Stimulated activated CD8-positive, alpha-beta memory T cell treated with anti-CD3 and anti-CD28 coated beads, Interleukin-2, amount 100 ng/mL, for 1 hour (primary cell): ENCODE measurements at places on chromosomes 5 and 9.

GRCh38 chr5:38143384-38143783 lies 115.0 kb upstream of the EGFLAM start:
- no peak for DNase-seq

DNA sequence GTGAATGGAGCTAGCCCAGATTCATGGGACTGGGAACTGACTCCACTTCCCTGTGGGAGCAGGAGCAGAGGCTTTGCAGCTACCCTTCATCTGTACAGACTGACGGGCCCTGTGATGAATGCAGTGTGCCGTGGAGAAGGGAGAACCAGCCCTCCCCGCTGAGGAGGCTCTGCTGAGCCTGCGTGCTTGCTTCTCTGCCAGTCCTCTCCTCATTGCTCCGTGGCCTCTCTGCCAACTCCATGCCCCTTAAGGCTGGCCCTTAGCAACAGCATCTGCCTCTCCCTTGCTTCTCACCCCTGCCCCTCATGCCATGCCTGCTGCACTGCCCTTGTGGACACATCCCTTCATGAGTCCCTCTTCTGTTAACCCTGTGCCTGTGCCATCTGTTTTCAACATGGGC lies 53.6 kb downstream of the GADD45G start:
- DNase-seq, result no peak

DNA sequence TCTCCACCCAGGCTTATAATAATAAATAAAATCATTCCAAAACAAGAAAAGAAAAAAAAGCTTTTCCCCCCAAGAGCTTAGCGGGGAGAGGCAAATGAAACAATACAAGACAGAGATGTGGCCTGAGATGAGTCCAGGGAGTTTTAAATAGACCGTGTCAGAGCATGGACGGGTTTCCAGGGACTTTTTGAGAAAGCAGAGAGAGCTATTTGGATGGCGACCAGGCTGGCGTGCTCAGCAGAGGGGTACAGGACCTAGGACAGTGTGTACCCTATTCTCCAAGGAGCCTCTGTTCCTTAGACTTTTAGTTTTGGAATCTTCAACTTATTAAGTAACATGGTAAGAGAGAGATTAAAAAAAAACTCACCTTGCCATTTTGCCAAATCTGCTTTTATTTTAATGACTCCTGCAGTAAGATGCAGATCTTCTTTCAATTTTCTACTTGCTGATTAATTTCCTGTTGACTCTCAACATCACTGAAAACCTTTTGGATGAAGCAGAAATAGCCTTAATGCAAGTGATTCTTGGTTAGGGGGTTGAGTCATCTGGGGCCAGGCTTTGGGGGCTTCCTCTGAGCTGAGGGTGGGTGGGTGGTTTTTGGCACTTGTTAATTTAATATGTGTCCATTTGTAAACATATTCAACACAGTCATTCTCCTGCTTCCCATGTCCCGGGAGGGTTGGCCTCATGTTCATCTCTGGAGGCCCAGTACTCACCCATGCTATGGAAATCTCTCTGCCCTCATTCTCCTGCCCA lies 49.6 kb upstream of the OSMR start:
- no peak for DNase-seq

GRCh38 chr5:139262059-139262741 lies 31.3 kb upstream of the MATR3 start:
- DNase-seq, result no peak

GRCh38 chr9:130069048-130069447 lies 15.3 kb downstream of the GPR107 start:
- DNase-seq, result no peak

- no peak for DNase-seq
Observed at GRCh38 chr9:34451545-34451944, 6.8 kb downstream of the FAM219A start.

DNA sequence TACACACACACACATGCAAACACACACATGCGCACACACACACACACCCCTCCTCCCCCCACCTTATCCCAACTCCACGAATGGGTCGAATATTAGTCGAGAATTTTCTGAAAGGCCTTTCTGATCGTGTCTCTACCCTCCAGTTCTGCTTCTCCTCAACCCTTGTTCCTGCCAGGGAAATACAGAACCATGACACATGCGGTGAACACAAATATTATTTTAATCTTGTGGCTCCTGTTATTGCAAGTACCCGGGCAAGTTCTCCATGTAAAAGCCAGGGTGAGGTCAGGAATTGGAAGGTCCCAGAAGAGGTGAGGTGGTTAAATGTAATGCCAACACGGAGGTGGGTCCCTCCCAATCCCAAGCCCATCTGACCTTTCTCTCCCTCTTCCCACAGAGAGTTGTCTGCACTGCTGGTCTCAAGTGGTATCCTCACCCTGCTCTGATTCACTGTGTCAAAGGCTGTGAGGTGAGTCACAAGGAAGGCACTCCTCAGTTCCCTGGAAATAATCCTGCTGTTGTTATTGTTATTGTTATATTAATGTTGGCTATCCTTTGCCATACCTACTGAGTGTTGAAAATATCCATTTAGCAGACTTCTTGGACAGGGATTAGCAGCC lies 223.7 kb downstream of the PAPPA start:
- DNase-seq, result no peak

- no peak for DNase-seq
Observed at GRCh38 chr9:88421348-88421747, 33.1 kb downstream of the SPIN1 start.

DNA sequence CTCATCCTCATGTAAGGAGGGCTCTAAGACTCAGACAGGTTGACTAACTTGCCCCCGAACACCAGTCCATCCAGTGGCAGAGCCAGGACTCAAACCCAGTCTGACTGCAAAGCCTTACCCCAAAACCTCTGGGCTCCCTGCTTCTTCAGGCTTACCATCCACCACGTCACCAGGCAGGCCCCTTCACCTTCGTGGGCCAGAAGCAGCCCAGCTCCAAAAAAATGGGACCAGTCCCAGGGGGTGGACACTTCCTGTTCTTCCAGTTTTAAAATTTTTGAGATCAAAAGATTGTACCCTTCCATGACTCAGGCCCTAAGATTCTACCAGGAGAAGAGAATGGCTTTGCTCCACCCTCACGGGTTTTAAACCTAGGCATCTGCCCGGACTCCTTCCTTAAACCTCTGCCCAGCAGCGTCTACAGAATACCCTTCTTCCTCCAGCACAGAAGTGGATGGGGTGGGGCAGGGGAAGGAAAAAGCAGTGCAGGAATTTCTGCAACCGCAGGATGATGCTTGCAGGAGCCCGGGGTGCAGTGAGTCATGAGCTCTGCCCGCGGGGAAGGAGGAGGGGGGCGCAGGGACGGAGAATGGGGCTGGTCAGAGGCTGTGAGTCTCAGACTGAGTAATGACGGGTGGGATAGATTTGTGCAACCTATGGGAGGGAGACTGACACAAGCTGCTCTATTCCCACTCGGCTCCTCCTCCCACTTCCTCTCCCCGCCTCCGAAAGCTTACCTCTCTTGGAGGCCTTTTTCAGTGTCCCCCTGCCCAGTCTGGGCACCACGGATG lies 50.4 kb upstream of the STXBP1 start:
- DNase-seq, result no peak

- no peak for DNase-seq
Observed at GRCh38 chr5:53165431-53166182, 56.0 kb upstream of the MOCS2 start.

DNA sequence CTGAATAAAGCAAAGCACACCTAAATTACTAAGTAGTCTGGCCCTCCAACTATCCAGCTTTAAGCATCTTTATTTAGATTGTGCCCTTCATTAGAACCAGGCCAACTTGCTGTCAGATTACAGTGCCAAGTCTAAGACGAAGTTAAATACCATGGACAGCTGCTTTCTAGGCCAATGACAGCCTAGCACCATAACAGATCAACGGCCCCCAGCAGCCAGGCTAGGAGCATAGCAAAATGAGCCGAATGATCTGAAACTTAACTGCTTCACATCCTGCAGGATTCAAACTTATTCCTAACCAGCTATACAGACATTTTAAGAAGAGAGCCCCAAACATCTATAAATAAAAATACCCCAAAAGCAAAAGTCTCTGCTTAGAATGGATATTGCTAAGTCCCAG lies 6.8 kb downstream of the SLC24A2 start:
- no peak for DNase-seq

GRCh38 chr9:79176014-79176697 lies 395.6 kb upstream of the TLE4 start:
- no peak for DNase-seq
